Activated naive CD4-positive, alpha-beta T cell treated with anti-CD3 and anti-CD28 coated beads for 36 hours (primary cell): ENCODE measurements at places on chromosomes 4 and X. TPM values are rescaled to one million over a fixed set of nuclear protein-coding genes. Genes with fewer than 3 reads are reported as not detected.

CT45A6 gene
- total RNA-seq = not detected

PROM1 gene
- total RNA-seq = 0.05 TPM

SSX4 gene
- not detected for total RNA-seq

RIBC1 gene
- 0.48 TPM for total RNA-seq

ZFP42 gene
- total RNA-seq = not detected

CASP3 gene
- 27.9 TPM for total RNA-seq

TLR10 gene
- total RNA-seq = 0.17 TPM

VEGFC gene
- total RNA-seq = not detected

PCDH7 gene
- not detected for total RNA-seq

CT45A10 gene
- total RNA-seq = not detected

NWD2 gene
- total RNA-seq = not detected

APLN gene
- 0.36 TPM for total RNA-seq

RGS12 gene
- 8.7 TPM for total RNA-seq

ARHGEF38 gene
- total RNA-seq = not detected

- no peak overlapping the region for H3K27ac ChIP-seq
- no peak overlapping the region for H3K4me3 ChIP-seq
- H3K27me3 ChIP-seq = peaks cover 9% of the 10 kb centered on the region
- no peaks in the 10 kb centered on the region for H3K36me3 ChIP-seq
- no peaks in the 10 kb centered on the region for H3K4me1 ChIP-seq
Observed at GRCh38 chr4:3857269-3857926, 91.2 kb downstream of the ADRA2C start.

- no peak overlapping the region for H3K4me3 ChIP-seq
- H3K4me1 ChIP-seq = no peaks in the 10 kb centered on the region
- DNase-seq = no peak
- H3K36me3 ChIP-seq = no peaks in the 10 kb centered on the region
- no peaks in the 10 kb centered on the region for H3K27me3 ChIP-seq
Observed at GRCh38 chr4:87298362-87298761, 24.3 kb downstream of the HSD17B13 start.

DNA sequence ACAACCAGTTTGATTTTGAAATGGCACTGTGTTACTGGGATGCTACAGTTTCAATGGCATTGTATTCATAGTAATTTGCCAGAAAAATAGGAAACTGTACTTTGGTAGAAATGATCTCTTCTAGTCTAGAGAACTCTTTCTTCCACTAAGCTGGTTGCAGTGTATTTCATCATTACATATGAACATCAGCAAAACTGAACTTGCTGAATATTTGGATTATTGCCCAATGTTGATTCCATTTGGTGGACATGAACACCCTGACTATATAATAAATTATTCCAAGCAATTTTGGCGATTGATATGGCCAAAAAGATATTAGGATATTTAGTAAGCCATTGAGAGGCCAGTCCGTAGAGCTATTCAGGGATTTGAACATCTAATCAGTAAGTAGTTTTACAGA lies 191.8 kb upstream of the CXorf66 start:
- no peaks in the 10 kb centered on the region for H3K4me1 ChIP-seq
- H3K4me3 ChIP-seq = no peak overlapping the region
- H3K36me3 ChIP-seq = no peaks in the 10 kb centered on the region
- no peak for DNase-seq
- no peak overlapping the region for H3K27ac ChIP-seq
- H3K27me3 ChIP-seq = no peaks in the 10 kb centered on the region

DNA sequence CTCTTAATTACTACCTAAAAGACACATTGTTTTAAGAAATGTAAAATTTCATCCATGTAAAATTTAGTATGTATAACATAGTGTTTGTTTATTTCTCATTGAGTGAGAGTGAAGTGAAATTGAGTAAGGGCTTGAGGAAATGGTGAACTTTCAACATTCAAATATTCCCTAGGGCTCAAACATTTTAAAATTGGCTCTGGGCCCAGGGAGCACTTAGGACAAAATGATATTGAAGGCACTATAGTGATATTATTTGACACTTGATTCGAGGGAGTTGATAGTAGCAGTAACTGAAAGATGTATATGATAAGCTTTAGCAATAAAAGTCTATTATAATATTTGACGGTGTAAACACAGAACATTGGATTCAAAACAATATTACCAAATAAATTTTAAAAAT lies 1244.0 kb upstream of the TENM3 start:
- H3K27ac ChIP-seq = no peak overlapping the region
- no peaks in the 10 kb centered on the region for H3K4me1 ChIP-seq
- H3K4me3 ChIP-seq = no peak overlapping the region
- H3K27me3 ChIP-seq = no peaks in the 10 kb centered on the region
- no peak for DNase-seq

- no peaks in the 10 kb centered on the region for H3K36me3 ChIP-seq
- H3K27me3 ChIP-seq = no peaks in the 10 kb centered on the region
- peaks cover 4% of the 10 kb centered on the region for H3K4me1 ChIP-seq
- no peak for DNase-seq
- H3K4me3 ChIP-seq = no peak overlapping the region
- no peak overlapping the region for H3K27ac ChIP-seq
Observed at GRCh38 chr4:55758570-55758969, 61.0 kb upstream of the EXOC1L start.

- no peaks in the 10 kb centered on the region for H3K36me3 ChIP-seq
- no peak overlapping the region for H3K4me3 ChIP-seq
- H3K4me1 ChIP-seq = no peaks in the 10 kb centered on the region
- H3K27ac ChIP-seq = no peak overlapping the region
- no peaks in the 10 kb centered on the region for H3K27me3 ChIP-seq
Observed at GRCh38 chrX:153804100-153804595, 9.7 kb downstream of the SSR4 start.

DNA sequence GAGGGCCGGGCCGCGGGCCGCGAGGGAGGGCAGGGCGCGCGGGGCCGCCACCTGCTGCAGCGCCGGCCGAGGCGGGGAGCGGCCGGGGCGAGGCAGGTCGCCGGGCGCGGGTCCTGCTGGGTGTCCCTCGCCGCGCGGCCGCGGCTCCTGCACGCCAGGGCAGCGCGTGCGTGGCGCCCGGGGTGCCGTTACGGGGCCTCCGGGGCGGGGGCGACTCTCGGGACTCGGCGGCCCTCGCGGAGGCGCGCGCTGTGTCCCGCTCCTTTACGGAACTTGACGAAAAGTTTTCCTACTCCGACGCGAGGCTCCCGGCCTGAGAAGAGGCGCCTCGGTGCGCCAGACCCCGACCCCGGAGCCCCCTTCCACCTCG lies 329 bp downstream of the TBC1D14 start:
- H3K36me3 ChIP-seq = peaks cover 5% of the 10 kb centered on the region
- H3K27me3 ChIP-seq = peaks cover 3% of the 10 kb centered on the region
- H3K27ac ChIP-seq = no peak overlapping the region
- DNase-seq = peak; percentile 47

GRCh38 chr4:16995451-16995850 lies 97.0 kb upstream of the LDB2 start:
- no peak overlapping the region for H3K27ac ChIP-seq
- H3K36me3 ChIP-seq = no peaks in the 10 kb centered on the region
- DNase-seq = no peak

DNA sequence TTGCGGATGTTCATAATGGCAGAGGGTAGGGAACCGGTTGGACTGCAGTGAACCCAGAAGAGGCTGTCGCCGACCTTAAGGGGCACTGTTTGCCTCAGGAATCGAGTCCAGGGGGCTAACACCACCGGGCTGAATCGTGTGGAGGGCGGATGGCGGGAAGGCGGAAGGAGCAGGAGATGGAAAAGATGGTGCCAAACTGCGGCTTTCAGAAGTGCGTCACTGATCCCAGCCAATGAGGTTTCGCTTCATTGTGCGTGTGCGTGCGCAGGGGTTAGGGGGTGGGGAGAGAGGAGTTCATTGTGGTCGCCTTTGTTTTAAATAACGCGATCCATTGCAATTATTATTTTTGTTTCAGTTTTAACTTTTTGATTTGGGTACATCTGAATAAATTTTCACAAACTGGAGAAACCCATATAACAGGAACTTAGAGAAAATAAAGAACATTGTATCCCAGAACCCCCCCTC lies at the start of gene NAA11:
Gene NAA11, minus strand, starts transcription at position 198 of the 465 bp plus-strand sequence. Its CDS starts 184 bp downstream, at position 14.
- H3K27ac ChIP-seq = no peak within 1 kb of the TSS
- no peaks in the 10 kb centered on the region for H3K36me3 ChIP-seq
- DNase-seq = no peak
- H3K4me3 ChIP-seq = no peak within 1 kb of the TSS
- H3K27me3 ChIP-seq = no peaks in the 10 kb centered on the region

GRCh38 chr4:2860391-2861348 lies 17.0 kb downstream of the ADD1 start:
- H3K27ac ChIP-seq = no peak overlapping the region
- no peaks in the 10 kb centered on the region for H3K27me3 ChIP-seq
- H3K4me1 ChIP-seq = peaks cover 71% of the 10 kb centered on the region
- DNase-seq = no peak
- no peak overlapping the region for H3K4me3 ChIP-seq

DNA sequence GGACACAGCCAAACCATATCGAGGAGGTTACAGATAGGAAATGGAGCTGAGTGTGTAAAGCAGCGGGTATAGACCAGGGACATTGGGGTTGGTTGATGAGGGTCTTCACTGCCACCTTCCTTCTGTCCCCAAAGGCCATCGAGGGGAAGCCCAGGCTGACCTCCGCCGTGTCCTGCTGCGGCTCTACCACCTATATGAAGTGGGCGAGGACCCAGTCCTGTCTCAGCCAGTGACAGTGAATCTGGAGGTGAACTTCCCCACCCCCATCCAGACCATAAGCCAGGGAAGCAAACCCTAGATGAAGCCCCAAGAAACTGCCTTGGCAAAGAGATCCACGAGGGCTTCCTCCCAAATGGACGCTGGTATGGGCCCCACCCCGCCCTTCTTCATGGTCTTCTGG lies 23.2 kb upstream of the MRFAP1 start:
- H3K36me3 ChIP-seq = peaks cover 23% of the 10 kb centered on the region
- H3K27ac ChIP-seq = no peak overlapping the region
- no peak overlapping the region for H3K4me3 ChIP-seq
- DNase-seq = no peak
- no peaks in the 10 kb centered on the region for H3K4me1 ChIP-seq
- no peaks in the 10 kb centered on the region for H3K27me3 ChIP-seq

GRCh38 chr4:123588631-123589241 lies 192.1 kb downstream of the SPRY1 start:
- no peaks in the 10 kb centered on the region for H3K4me1 ChIP-seq
- no peak overlapping the region for H3K27ac ChIP-seq

DNA sequence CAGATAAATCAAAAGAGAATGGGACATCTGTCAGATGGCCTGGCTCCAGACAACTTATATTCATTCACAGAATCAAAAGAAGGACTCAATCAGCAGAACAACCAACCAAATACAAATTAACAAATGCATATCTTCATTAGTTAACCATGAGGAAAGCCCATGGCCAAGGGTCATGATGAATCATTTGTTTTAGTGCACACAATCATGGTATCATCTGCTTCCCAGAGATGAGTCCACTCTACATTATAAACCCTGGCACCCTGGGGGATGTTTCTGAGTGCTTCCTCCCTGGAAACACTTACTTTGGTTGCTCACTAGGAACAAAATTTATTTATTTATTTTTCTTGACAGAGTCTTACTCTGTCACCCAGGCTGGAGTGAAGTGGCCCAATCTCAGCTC lies 453.3 kb upstream of the HS3ST1 start:
- H3K4me3 ChIP-seq = no peak overlapping the region
- no peak for DNase-seq
- H3K27ac ChIP-seq = no peak overlapping the region
- no peaks in the 10 kb centered on the region for H3K27me3 ChIP-seq

DNA sequence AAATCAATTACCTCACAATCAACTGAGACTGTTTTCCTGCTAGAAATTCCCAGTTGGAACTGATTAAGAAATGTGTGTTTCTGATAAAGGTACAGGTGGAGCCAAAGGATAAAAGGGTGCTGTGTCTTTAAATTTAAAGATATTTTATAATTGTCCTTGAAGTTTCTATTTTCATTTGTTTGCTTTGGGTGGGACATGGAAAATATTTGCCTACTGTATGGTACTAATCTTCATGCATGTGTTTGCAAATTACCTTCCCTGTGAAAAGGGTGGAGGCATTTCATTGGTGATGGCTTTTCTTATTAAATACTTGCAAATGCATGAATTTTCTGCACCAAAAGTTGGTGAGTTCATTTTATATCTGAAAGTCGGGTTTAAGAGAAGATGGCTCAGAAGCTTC lies 215.9 kb downstream of the RELL1 start:
- H3K4me1 ChIP-seq = no peaks in the 10 kb centered on the region
- H3K27me3 ChIP-seq = peaks cover 3% of the 10 kb centered on the region
- H3K4me3 ChIP-seq = no peak overlapping the region

- H3K27me3 ChIP-seq = no peaks in the 10 kb centered on the region
- no peak for DNase-seq
- H3K4me3 ChIP-seq = no peak overlapping the region
- H3K27ac ChIP-seq = no peak overlapping the region
- no peaks in the 10 kb centered on the region for H3K36me3 ChIP-seq
- H3K4me1 ChIP-seq = no peaks in the 10 kb centered on the region
Observed at GRCh38 chr4:167383291-167383690, 149.0 kb upstream of the SPOCK3 start.

DNA sequence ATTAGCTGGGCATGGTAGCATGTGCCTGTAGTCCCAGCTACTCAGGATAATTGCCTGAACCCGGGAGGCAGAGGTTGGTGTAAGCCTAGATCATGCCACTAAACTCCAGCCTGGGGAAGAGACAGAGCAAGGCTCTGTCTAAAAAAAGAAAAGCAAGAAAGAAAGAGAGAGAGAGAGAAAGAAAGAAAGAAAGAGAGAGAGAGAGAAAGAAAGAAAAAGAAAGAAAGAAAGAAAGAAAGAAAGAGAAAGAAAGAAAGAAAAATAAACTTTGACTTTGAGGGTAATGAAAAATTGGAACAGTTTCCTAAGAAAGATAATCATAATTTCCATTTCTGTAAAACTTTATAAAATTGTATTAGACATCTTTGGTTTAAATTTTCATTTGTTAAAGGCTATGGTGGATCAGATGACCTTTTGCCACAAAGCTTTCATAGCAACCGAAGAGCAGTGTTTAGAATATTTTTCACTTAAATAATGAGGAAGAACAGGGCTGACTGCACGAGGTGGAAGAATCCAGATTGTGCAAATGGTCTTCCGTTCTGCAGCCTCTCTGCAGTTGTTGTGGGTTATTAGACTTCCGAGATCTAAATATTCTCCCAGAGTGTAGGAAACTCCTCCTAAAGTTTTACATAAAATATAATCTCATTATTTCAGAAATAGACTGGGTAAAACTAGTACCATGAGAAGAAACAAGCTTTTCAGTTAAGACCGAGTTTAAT lies 55.9 kb downstream of the RBM47 start:
- no peak overlapping the region for H3K4me3 ChIP-seq
- DNase-seq = no peak
- H3K27me3 ChIP-seq = no peaks in the 10 kb centered on the region
- no peak overlapping the region for H3K27ac ChIP-seq
- H3K36me3 ChIP-seq = no peaks in the 10 kb centered on the region
- peaks cover 18% of the 10 kb centered on the region for H3K4me1 ChIP-seq

DNA sequence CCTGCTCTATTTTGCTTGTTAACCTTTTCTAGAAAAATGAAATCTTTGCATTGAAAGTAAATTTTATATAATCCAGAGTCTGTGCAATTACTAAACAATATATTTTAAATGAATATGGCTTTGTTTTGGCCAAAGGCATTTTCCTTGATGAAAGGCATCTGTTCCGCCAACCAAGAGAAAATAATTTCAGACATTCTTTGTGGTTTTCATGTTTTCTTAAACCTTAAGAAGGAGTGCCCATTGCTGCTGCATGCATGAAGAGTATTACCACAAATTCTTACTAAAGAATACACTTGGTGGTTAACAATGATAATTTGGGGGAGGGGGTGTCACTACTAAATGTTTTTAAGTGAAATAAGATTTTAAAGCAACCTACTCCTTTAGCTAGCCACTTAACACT lies 2.7 kb upstream of the PDGFC start:
- peaks cover 12% of the 10 kb centered on the region for H3K4me1 ChIP-seq
- H3K4me3 ChIP-seq = no peak overlapping the region
- H3K36me3 ChIP-seq = peaks cover 3% of the 10 kb centered on the region
- H3K27me3 ChIP-seq = peaks cover 42% of the 10 kb centered on the region
- no peak for DNase-seq
